NCI-H2171 (cell line): ENCODE measurements at places on chromosomes 7 and 10.

- DNase-seq, result no peak
Measured at GRCh38 chr10:789831-790701, 100.6 kb upstream of the DIP2C start.

GRCh38 chr7:8204339-8205030 is 57.5 kb downstream of the ICA1 start:
- DNase-seq, result no peak

DNA sequence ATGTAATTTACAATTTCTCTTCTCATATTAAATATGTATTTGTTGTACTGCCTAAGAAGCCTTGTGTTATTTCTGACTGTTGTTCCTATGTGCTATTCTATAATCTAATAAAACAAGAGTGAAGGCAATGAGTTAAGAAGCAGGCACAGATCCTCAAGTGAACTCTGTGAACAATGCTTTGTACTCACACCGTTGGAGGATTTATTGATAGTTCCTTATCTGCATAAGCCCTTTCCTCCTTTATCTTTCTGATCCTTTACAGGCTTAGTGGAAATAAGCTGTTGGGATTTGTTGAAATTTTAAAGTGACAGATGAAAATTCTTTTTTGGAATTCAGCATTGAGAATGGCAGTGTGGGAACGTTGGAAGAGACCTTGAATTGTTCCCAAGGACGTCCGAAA is 329.6 kb upstream of the NPVF start:
- no peak for DNase-seq

DNA sequence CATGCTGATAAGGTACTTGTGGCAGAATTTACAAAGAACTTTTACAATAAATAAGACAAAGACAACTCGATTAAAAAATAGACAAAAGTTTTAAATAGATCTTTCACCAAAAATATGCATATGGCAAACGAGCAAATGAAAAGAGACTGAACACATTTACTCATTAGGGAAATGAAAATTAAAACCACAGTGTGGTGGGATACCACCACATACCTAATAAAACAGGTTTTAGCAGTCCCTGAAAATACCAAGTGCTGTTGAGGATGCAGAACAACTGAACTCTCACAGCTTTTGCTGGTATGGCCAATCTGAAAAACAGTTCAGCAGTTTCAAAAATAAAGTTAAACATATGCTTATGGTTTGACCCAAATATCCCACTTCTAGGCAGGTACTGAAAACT is 205.4 kb upstream of the ADO start:
- DNase-seq, result no peak

- no peak for DNase-seq
Measured at GRCh38 chr10:123129618-123130271, 6.0 kb upstream of the HMX3 start.

GRCh38 chr10:86734207-86734988 is 22.0 kb upstream of the BMPR1A start:
- DNase-seq, result no peak
